ENCODE measurements at places on chromosomes 2 and 18.
A peak's percentile ranks its signal among the peaks of the same experiment; 100 is the strongest.

DNA sequence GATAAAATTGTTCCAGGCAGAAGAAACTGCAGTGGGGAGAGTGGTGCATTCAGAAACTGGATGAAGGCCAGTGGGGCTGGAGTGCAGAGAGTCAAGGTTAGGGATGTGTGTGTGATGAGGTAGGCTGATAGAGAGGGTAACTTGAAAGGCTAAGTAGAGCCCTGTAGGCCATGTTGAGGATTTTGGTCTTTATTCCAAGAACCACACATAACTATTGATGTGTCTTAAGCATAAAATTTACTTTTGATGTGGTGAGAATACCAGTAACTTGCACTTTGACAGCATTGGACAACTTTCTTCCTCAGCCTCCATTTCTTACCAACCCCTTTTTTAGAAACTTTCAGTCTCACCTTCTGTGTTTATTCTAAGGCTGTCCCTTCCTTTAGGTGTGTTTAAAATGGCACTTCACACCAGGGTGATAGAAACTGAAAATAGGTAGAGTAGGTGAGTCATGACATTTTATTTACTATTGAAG is 22.6 kb downstream of the MTX2 start:
- H3K36me3 ChIP-seq = no peaks in the 10 kb centered on the region
- H3K27ac ChIP-seq = no peak overlapping the region
- H3K27me3 ChIP-seq = no peaks in the 10 kb centered on the region
- no peak overlapping the region for H3K4me3 ChIP-seq

GRCh38 chr2:169479257-169480078 is at the start of gene BBS5:
TSS of gene BBS5 (plus strand) at chr2:169479494. CDS start at chr2:169479554, 60 bp downstream.
- H3K36me3 ChIP-seq = peaks cover 3% of the 10 kb centered on the region
- H3K4me3 ChIP-seq = peak within 1 kb of the TSS; percentile 63
- peak within 1 kb of the TSS; percentile 58 for H3K27ac ChIP-seq
- H3K4me1 ChIP-seq = peaks cover 6% of the 10 kb centered on the region
- DNase-seq = no peak

GRCh38 chr2:182949572-182950189 is 83.2 kb upstream of the FRZB start:
- H3K27ac ChIP-seq = peak overlapping the region; percentile 62
- peaks cover 5% of the 10 kb centered on the region for H3K36me3 ChIP-seq
- DNase-seq = no peak
- H3K4me3 ChIP-seq = no peak overlapping the region
- no peaks in the 10 kb centered on the region for H3K27me3 ChIP-seq

GRCh38 chr2:105738658-105739241 is 6.0 kb upstream of the NCK2 start:
- no peaks in the 10 kb centered on the region for H3K27me3 ChIP-seq
- DNase-seq = no peak
- H3K36me3 ChIP-seq = no peaks in the 10 kb centered on the region
- peaks cover 41% of the 10 kb centered on the region for H3K4me1 ChIP-seq
- no peak overlapping the region for H3K4me3 ChIP-seq

GRCh38 chr2:100320547-100321178 is 1.6 kb downstream of the LONRF2 start:
- DNase-seq = no peak
- H3K4me1 ChIP-seq = no peaks in the 10 kb centered on the region
- no peaks in the 10 kb centered on the region for H3K36me3 ChIP-seq
- H3K27ac ChIP-seq = no peak overlapping the region
- no peak overlapping the region for H3K4me3 ChIP-seq

DNA sequence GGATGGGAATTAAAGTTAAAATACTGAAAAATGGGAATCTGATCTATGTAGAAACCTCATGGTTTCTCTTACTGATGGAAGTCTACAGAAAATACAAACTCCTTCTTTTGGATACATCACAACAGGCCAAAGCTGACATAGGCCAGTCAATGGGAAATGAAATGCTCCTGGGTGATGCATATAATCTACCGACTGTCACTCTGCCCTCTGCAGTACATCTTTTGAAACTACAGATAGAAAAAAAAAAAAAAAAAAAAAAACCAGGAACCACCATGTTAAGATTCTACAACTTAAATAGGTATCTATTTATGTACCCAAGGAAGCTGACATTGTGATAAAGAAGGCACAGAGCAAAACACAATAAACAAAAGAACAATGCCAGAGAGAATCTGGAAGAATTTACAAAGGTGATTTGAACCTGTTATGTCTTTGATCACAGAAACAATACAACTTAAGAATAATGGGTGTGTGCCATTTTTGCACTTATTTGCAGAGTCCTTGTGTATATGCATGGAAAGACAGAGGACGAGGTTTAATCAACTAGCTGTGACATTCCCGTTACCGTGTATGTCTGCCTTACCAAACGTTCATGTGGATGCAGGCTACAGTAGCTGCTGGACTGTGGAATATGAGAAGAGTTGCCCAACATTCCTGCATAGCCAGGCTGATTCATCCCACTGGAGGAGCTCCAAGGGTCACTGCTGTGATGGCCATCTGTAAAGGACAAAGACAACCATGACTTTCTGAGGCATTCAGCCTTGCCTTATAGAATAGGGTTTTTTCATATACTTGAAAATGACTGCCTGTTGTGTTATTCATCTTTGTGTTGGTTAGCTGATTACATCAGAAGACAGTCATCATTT is 312.7 kb downstream of the TCF4 start:
- no peaks in the 10 kb centered on the region for H3K27me3 ChIP-seq
- no peaks in the 10 kb centered on the region for H3K36me3 ChIP-seq
- H3K4me1 ChIP-seq = no peaks in the 10 kb centered on the region
- DNase-seq = no peak
- H3K4me3 ChIP-seq = no peak overlapping the region
- H3K27ac ChIP-seq = no peak overlapping the region

DNA sequence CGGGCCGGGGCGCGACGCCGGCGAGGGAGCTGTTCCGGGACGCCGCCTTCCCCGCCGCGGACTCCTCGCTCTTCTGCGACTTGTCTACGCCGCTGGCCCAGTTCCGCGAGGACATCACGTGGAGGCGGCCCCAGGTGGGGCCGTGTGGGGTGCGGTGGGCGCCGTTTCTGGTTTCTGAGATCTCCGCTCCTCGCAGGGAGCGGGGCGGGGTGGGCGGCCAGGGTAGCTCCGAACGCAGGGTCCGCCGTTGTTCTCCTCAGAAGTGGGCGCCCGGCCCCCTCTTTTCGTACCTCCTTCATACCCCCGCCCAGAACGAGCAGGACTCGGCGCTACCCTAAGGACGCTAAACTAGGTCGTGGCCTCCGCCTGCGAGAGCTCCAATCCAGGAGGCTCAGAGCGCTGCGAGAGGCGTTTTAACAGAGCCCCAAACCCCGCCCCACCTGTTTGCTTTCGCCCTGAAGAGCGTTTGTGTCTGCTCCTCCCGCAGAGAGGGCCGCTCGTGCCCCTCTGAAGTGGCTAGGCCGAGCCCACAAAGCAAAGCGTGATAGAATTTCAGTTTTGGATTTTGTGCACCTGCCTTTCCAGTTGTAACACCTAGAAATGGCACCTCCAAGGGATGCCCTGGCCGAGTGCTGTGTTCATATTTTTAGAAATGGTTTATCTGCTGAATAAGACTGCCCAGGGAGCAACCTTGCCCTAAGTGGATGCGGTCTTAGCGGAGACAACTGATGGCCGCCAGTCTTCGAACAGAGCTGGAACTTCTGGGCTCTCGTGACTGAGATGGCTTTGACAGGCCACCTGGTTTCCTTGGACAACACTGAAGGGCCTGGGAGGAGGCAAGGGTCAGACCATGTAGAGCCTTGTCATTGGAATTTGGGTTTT is 626 bp downstream of the CAPN10 start:
- H3K27ac ChIP-seq = peak overlapping the region; percentile 45
- no peaks in the 10 kb centered on the region for H3K27me3 ChIP-seq
- H3K4me1 ChIP-seq = peaks cover 26% of the 10 kb centered on the region
- H3K36me3 ChIP-seq = peaks cover 10% of the 10 kb centered on the region
- DNase-seq = no peak

DNA sequence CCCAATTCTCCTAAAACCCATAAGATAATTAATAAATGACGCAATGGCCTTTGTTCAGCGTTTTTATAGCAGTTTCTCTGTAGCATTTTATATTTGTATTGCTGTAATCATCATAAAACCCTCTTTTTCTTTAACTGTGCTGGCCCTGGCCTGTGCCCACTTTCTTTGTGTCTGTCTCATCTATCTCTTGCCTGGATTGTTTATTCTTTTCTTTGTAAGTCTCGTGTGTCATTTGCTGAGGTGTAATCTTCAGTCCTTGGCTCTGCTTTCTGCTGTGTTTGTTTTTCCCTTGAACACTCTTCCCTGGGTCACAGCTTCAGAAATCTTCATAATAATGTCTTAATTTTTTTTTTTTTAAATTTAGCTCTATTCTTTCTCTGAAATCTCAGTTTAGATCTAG is 525.8 kb upstream of the LINC00305 start:
- DNase-seq = no peak
- no peaks in the 10 kb centered on the region for H3K36me3 ChIP-seq
- no peaks in the 10 kb centered on the region for H3K27me3 ChIP-seq
- no peaks in the 10 kb centered on the region for H3K4me1 ChIP-seq
- no peak overlapping the region for H3K4me3 ChIP-seq

- H3K4me1 ChIP-seq = peaks cover 3% of the 10 kb centered on the region
- no peak for DNase-seq
- H3K36me3 ChIP-seq = no peaks in the 10 kb centered on the region
- no peak overlapping the region for H3K4me3 ChIP-seq
Measured at GRCh38 chr2:118179445-118179844, 91.2 kb downstream of the INSIG2 start.

DNA sequence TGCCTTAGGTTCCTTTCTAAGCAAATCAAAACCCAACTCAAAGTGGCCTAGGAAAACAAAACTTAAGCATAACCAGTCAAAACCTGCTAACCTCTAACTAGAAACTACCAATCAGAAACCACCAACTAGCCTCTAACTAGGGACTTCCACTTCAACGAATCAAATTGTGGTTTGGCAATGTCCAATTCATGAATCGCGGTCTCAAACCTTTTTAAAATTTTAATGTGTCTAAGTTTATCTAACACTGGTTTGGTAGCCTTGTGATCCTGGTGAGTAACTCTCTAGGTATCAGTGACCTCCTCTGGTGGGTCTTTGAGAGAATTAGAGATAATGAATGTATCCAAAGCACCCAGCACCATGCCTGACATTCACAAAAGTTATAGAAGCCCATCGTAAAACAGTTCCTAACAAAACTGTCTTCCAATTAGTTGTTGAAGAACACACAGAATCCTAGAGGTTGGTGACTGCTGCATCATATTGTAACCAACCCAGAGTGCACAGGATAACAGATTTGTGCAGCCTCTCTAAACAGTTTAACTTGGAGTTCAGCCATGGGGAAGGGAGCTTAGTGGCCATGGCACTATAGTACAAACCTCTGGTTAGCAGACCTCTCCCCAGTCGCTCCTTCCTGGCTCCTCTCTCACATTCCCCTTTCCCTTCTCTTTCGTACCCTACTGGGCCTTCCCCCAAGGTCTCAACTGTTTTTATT is 45.2 kb upstream of the B3GNT2 start:
- H3K27ac ChIP-seq = peak overlapping the region; percentile 74
- no peak for DNase-seq
- peaks cover 36% of the 10 kb centered on the region for H3K4me1 ChIP-seq
- no peak overlapping the region for H3K4me3 ChIP-seq
- H3K27me3 ChIP-seq = no peaks in the 10 kb centered on the region

GRCh38 chr18:43751835-43752234 is 474.5 kb upstream of the SYT4 start:
- no peak for DNase-seq
- no peaks in the 10 kb centered on the region for H3K36me3 ChIP-seq
- H3K4me3 ChIP-seq = no peak overlapping the region
- no peaks in the 10 kb centered on the region for H3K27me3 ChIP-seq
- no peak overlapping the region for H3K27ac ChIP-seq

GRCh38 chr2:112972423-112973086 is 5.3 kb upstream of the IL36G start:
- H3K27me3 ChIP-seq = no peaks in the 10 kb centered on the region
- DNase-seq = peak; percentile 66
- H3K36me3 ChIP-seq = no peaks in the 10 kb centered on the region
